Muscle of leg (tissue), 16 donors: ENCODE measurements at places on chromosomes 12 and 14. TPM values are rescaled to one million over a fixed set of nuclear protein-coding genes. Genes with fewer than 3 reads are reported as not detected.

FAM222A gene
- 5.0 TPM for polyA plus RNA-seq

DNA sequence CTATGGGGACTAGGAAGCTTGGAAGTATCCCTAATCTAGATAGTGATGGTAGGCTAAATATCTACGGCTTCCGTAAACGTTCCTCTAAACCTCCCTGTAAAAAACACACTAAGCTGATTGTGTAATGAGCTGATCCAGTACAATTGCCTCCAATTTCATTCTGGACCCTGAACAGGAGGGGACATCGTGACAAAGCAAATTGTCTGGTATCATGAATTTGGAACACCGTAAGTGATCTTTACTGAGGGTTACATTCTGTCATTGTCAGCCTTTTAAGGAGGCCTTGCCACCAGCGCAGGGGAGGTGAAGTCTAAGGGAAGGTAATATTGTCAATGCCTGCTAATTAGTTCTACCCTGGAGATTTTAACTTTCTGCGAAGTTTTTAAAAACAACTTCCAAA lies 487 bp upstream of the MGST1 start:
- no peak overlapping the region for H3K27ac ChIP-seq
- H3K4me3 ChIP-seq: peak overlapping the region; percentile 53
- no peak for DNase-seq
- H3K4me1 ChIP-seq: peaks cover 11% of the 10 kb centered on the region

MYH6 gene
- polyA plus RNA-seq: 4.4 TPM

HNRNPA1 gene
- polyA plus RNA-seq: 2,145 TPM

RGS6 gene
- 6.8 TPM for polyA plus RNA-seq

DNA sequence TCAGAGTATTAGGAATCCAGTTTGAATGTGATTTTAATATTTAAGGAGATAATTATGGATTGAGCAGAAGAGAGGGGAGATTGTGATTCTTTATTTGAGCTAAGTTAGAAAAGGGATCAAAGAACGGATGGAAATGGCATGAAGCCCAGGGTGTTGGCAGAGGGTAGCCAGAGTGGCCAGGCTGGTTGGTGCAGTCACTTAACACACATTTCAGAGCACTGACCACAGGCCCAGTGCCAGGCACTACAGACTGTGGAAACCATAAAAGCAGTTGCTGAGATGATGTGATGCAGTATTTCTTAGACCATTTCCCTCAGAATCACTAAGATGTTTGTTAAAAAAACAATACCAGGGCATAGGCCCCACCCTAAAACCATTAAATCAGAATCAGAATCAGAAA lies 167.7 kb upstream of the AMIGO2 start:
- H3K27me3 ChIP-seq: no peaks in the 10 kb centered on the region
- H3K27ac ChIP-seq: no peak overlapping the region
- DNase-seq: no peak
- no peaks in the 10 kb centered on the region for H3K4me1 ChIP-seq
- no peak overlapping the region for H3K4me3 ChIP-seq

DNA sequence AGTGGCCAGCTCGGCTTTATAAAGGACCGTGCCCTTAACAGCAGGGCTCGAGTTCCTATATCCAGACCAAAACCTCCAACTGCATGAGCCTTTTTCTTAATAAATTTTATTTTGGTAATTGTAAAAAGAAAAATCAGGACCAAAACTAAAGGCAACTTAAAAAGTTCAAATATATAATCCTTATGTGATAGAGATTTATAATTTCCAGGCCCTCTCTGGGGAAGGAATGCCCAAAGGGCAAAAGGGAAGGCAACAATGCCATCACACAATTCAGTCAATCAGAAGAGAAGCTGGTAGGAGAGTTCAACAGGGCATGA lies 401 bp upstream of the IPO4 start:
- peaks cover 63% of the 10 kb centered on the region for H3K36me3 ChIP-seq
- peak overlapping the region; percentile 32 for H3K27ac ChIP-seq
- H3K4me1 ChIP-seq: peaks cover 16% of the 10 kb centered on the region
- H3K27me3 ChIP-seq: no peaks in the 10 kb centered on the region

DNA sequence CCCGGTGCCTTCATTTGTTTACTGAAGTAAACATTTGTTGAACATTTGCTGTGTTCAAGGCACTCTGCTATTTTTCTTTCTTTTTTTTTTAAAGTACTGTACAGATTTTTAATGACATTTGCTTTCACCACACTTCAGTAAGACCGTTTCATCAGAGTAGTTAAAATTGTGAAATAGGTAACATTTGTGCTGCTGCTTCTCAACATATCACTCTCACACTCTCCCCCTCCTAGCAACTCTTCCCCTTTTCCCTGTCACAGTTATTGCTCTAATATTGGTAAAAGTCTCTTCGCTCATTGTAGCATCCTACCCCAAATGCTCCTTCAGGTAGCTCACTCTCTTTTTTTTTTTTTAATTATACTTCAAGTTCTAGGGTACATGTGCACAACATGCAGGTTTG lies 49.6 kb downstream of the SRGAP1 start:
- no peaks in the 10 kb centered on the region for H3K27me3 ChIP-seq
- H3K27ac ChIP-seq: no peak overlapping the region
- no peak for DNase-seq
- H3K4me3 ChIP-seq: no peak overlapping the region

MYF6 gene
- 101 TPM for polyA plus RNA-seq

- no peak overlapping the region for H3K27ac ChIP-seq
- DNase-seq: no peak
- no peak overlapping the region for H3K4me3 ChIP-seq
- no peaks in the 10 kb centered on the region for H3K36me3 ChIP-seq
- H3K27me3 ChIP-seq: peaks cover 24% of the 10 kb centered on the region
These were observed 4.8 kb downstream of the SLC38A1 start for GRCh38 chr12:46264057-46264456.

DNA sequence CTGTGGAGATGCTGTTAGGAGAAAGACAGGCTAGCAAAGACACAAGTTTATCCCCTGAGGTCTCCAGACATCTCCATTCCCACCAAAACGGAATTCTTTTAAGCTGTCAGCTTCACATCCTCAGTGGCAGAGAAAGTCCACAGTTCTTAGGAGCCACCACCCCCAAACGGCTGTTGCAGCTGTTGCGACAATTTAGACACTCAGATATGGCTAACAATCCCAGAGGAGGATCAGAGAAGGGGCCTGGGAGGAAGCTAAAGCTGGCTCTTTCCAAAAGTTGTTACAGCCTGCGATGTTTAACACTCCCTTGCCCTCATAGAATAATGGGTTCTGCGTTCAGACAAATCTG lies 1.9 kb upstream of the ATP5MC2 start:
- H3K4me3 ChIP-seq: peak overlapping the region; percentile 81
- peak overlapping the region; percentile 98 for H3K27ac ChIP-seq
- peak; percentile 90 for DNase-seq
- H3K27me3 ChIP-seq: no peaks in the 10 kb centered on the region
- H3K36me3 ChIP-seq: peaks cover 9% of the 10 kb centered on the region
- H3K4me1 ChIP-seq: peaks cover 41% of the 10 kb centered on the region

GRCh38 chr12:105319691-105320209 lies 10.7 kb upstream of the C12orf75 start:
- H3K4me1 ChIP-seq: no peaks in the 10 kb centered on the region
- no peak overlapping the region for H3K27ac ChIP-seq
- H3K36me3 ChIP-seq: no peaks in the 10 kb centered on the region
- no peaks in the 10 kb centered on the region for H3K27me3 ChIP-seq
- no peak overlapping the region for H3K4me3 ChIP-seq
- no peak for DNase-seq

DNA sequence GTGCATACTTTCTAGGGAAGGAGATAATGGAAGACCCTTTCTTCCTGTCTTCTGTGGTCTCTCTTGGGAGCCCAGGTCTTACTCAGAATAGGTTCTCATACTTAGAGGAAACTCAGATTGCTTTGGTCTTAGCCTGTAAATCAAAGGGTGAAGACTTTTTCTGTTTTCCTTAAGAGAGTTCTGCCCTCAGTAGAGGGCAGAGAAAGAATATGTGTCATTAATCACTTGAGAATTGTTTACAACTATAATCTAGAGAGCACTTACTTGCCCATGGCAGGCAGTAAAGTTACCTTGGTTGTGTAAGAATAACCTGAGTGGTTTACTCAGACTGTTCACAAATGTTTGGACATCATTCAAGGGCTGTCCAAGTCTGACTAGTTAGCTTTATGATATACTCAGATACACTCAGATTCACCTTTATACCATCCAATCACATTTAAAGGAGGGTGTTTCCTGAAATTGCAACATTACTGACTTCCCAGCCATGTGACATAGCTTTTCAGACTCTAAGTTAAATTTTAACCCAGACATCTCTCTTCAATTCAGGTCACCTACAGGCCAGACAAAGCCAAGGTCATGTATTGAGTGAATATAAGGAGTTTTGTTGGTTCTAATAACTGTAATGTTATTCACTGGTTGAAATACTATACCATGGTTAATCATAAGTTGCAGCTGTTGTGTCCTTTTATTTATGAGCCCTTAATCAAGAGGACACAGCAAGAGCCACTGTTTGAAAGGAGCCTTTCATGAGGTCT lies 372.2 kb downstream of the RAD51B start:
- no peaks in the 10 kb centered on the region for H3K36me3 ChIP-seq
- peak overlapping the region; percentile 81 for H3K27ac ChIP-seq
- H3K4me3 ChIP-seq: no peak overlapping the region
- peak; percentile 76 for DNase-seq
- no peaks in the 10 kb centered on the region for H3K27me3 ChIP-seq

- H3K27me3 ChIP-seq: no peaks in the 10 kb centered on the region
- no peaks in the 10 kb centered on the region for H3K4me1 ChIP-seq
- no peaks in the 10 kb centered on the region for H3K36me3 ChIP-seq
These were observed 419.7 kb upstream of the PRICKLE1 start for GRCh38 chr12:43008953-43009845.

CLEC14A gene
- 24.2 TPM for polyA plus RNA-seq

DNA sequence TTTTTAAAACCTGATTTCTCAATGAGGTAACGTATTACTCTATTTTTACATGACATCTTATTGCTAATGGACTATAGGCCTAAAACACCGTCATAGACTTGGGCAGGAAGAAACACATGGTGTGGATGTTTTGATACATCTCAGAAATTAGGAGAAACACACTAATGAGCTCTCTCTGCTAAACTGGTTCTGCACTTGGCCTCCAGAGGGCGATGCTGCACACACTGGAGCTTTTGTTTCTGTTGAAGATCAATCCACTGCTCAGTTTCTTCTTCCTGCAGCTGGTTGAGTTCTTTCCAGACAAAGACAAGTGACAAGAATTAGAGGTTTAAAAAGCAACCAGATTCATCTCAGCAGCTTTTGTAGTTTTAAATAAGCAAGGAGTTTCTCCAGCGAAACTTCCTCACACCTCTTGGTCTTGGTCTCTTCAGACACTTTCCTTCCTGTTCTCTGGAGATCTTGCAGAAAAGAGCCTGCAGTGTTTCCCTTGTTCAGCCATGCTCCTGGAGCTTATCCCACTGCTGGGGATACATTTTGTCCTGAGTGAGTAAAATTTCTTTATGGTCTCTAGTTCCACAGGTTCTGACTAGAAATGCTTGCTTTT lies 178.5 kb upstream of the OR4E1 start:
- H3K4me3 ChIP-seq: no peak overlapping the region
- no peaks in the 10 kb centered on the region for H3K27me3 ChIP-seq
- H3K27ac ChIP-seq: no peak overlapping the region
- DNase-seq: peak; percentile 10

COL2A1 gene
- 12.9 TPM for polyA plus RNA-seq

DNA sequence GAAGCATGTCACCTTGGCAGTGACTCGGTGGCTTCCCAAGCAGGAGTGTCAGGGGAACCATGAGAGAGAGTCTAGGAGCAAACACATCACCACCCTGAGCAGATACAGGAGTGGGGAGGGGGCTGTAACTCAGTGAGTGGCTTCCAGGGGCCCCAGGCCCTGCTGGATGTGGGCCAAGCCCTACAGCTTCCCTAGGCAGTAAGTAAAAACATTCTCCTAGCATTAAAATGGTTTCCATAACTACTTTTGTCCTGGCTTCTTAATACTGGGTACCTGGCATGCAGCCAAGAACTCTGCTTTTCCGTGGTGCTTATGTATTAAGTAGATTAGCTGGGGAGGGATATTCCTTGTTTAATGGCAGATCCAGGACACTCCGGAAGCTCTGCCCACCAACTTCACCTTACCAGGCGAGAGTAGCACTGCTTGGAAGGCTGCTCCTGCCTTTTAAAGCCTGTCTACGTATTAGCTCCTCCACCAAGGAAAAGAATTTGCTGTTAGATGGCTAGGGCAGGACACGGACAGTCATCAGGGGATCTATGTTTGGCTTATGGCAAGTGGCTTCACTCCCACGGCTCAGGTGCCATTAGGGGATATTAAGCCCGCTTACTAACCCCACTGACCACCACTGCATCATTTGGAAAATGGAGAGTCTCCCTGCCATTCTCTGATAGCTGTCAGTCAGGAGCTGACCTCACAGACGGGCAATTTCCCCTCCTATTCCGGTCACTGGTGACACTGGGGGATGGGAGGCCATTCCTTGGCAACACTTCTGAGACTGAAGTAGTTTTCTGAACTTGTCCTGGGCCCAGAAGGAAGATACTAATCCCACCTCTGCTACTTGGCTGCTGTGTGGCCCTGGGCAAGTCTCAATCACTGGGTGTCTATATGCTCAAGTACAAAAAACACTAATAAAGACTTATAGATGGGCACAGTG lies 22.8 kb downstream of the OTUB2 start:
- H3K4me3 ChIP-seq: no peak overlapping the region
- H3K27ac ChIP-seq: no peak overlapping the region
- no peak for DNase-seq
- peaks cover 92% of the 10 kb centered on the region for H3K36me3 ChIP-seq
- no peaks in the 10 kb centered on the region for H3K4me1 ChIP-seq

DNA sequence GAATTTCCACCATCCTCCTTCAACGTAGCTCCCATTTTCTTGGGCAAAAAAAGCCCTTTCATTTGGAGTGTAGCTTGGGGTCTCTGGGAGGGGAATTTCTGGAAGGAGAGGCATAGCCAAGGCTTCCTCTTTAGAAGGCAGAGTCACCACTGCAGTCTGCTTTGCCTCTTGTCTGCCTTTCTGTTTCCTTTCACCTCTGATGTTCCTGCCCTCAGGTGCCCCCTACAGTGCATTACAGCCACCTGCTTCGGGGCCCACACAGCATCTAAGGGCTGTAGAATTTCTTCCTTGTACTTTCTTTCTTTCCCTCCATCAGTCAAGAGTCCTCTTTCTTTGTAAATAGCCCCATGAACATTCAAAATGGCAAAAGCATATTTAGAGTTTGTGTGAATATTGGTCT lies 1313.9 kb downstream of the TMEM121 start:
- H3K36me3 ChIP-seq: no peaks in the 10 kb centered on the region
- no peaks in the 10 kb centered on the region for H3K4me1 ChIP-seq
- H3K27me3 ChIP-seq: no peaks in the 10 kb centered on the region
- no peak overlapping the region for H3K27ac ChIP-seq

DNA sequence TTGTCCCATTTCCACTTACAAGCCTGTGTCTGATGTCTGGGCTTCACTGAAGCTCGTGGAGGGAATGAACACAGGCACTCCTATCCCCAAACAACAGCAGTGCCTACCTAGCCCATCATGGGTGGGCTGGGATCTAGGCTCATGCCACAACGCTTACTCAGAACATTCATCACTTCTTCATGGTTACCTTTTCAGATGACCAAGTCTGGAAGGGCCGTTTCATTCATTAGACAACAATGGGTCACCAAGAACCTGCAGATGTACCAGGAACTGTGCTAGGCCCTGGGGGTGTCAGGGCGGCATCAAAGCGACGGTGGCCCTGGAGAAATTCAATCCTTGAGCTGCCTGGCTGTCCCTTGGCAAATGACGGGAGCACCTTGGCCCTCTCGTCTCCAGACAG lies 64.9 kb upstream of the FZD10 start:
- peaks cover 6% of the 10 kb centered on the region for H3K27me3 ChIP-seq
- H3K36me3 ChIP-seq: no peaks in the 10 kb centered on the region
- H3K27ac ChIP-seq: no peak overlapping the region
- no peak for DNase-seq
- no peak overlapping the region for H3K4me3 ChIP-seq
- peaks cover 4% of the 10 kb centered on the region for H3K4me1 ChIP-seq

GRCh38 chr14:89194376-89194775 lies 222.7 kb downstream of the FOXN3 start:
- no peaks in the 10 kb centered on the region for H3K27me3 ChIP-seq
- H3K4me3 ChIP-seq: no peak overlapping the region
- no peak for DNase-seq
- H3K27ac ChIP-seq: no peak overlapping the region
- peaks cover 15% of the 10 kb centered on the region for H3K36me3 ChIP-seq
- H3K4me1 ChIP-seq: peaks cover 13% of the 10 kb centered on the region
